ENCODE measurements at places on chromosomes 2 and 18. TPM values are rescaled to one million over a fixed set of nuclear protein-coding genes. Genes with fewer than 3 reads are reported as not detected.

The LIMS3 gene
- total RNA-seq, result 0.97 TPM

GRCh38 chr2:149068996-149069888 lies 30.7 kb downstream of the LYPD6B start:
- peak; percentile 37 for DNase-seq

GRCh38 chr2:150548527-150548926 lies 61.1 kb upstream of the RND3 start:
- DNase-seq, result no peak

DNA sequence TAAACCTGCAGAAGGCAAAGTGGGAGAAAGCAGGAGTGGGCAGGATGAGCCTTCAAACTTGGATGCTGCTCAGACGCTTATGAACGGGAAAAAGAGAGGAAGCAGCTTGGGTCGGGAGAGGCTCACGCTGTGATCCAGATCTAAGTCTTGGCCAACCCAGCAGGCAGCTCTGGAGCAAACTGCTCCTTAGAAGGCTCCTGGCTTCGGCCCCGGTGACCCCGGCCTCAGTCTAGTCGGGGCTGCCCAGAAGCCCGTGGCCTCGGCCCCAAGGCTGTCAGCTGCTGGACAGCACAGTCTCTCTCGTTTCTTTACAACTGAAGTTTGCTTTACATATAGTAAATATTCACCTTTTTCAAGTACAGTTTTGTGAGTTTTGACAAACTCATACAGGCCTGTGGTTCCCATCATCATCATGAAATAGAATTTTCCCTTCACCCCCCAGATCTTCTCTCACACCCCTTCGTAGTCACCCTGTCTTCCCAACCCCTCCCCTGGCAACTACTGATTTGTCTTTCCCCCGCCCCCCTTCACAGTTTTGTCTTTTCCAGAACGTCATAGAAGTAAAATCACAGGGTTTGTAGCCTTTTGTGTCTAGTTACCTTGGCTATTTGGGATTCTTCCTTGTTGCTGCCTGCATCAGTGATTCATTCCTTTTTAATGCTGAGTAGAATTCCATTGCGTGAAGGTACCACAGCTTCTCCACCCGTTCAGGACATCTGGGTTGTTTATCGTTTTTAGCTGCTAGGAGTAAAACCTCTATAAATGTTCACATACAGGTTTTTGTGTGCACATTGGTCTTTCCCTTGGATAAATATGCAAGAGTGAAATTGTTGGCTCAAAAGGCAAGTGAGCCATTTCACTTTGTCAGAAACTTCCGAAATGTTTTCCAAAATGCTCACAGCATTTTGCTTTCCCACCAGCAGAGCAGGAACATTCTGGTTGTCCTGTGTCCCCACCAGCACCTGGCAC lies 35.1 kb downstream of the MYO7B start:
- DNase-seq, result no peak

DNA sequence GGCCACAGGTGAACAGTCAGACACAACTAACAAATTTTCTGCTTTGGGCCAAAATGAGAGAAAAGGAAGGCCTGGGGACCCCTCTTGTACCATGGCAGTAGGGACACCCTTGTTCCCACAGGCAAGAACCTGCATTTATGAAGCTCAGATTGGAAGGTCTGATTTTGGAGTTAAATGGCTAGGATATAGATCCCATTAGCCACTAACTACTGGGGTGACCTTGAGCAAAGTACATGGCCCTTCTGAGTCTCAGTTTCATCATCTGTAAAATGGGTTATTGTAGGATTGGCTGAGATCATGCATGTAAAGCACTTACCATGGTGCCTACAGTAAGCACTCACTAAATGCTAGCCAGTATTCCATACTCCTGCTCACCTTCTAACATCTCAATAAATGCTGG lies 101.6 kb upstream of the DAPL1 start:
- DNase-seq, result no peak

DNA sequence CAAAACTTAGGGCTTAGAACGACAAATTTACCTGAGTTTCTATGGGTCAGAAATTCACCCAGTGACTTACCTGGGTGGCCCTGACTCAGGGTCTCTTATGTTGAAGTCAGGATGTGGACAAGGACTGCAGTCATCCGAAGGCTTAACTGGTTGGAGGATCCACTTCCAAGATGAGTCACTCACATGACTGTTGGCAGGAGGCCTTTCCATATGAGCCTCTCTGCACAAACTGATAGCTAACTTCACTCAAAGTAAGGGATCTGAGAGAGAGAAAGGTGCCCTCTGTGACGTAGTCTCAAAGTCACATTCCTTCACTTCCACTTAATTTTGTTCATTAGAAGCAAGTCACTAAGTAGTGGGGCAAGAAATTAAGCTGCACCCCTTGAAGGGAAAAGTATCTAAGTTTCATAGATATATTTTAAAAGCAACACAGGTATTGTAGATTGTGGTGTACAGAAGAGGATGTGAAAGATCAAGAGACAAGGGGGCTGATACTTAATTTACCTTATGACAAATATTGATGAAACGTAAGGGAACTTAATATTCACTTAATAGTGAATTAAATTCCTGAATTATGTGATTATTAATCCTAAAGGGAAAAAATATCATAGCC lies 48.4 kb downstream of the TANK start:
- no peak for DNase-seq

DNA sequence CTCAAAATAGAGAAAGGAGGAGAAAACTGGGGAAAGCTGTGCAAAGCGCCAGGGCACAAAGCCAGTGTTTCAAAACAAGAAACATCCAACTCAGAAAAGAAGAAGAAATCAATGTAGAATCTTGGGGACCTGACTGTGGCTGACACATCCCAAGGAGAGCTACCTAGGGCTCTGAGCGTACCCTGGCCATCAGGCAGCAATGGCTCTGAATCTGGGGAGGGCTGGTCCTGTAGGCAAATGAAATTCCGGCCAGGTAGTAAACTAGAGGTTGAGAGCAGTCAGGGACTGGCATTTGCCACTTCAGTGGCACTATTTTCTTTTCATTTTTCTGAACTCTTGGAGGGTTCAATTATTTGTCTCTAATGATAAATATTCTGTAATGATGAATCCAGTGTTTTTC lies 525.8 kb downstream of the STK39 start:
- DNase-seq, result no peak

The HOXD3 gene
- total RNA-seq, result not detected

The MAL gene
- total RNA-seq, result 206 TPM

- DNase-seq, result no peak
These were observed 56.4 kb upstream of the ODC1 start for GRCh38 chr2:10504370-10504993.
